Posterior vena cava (tissue), 2 donors: ENCODE measurements at places on chromosomes 1 and 21. TPM values are rescaled to one million over a fixed set of nuclear protein-coding genes. Genes with fewer than 3 reads are reported as not detected.

DNA sequence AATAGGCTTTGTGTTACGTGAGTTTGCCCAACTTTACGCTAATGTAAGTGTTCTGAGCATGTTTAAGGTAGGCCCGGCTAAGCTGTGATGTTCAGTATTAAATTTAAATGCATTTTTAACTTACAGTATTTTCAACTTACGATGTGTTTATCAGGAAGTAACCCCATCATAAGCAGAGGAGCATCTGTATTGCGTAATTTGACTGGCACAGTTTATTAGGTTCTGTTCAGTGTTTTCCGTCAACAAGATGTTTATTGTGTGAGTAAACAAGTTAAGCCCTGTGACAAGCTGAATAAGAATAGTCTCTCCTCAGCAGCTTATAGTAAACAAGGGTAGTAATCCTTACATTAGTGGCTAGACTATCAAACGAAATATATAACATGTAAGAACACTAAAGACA is 27.2 kb upstream of the SHISA4 start:
- no peak for DNase-seq

CENPF gene
- total RNA-seq, result 0.52 TPM

GRCh38 chr21:45975020-45975666 is 6.4 kb upstream of the COL6A1 start:
- DNase-seq, result peak; percentile 85

DNA sequence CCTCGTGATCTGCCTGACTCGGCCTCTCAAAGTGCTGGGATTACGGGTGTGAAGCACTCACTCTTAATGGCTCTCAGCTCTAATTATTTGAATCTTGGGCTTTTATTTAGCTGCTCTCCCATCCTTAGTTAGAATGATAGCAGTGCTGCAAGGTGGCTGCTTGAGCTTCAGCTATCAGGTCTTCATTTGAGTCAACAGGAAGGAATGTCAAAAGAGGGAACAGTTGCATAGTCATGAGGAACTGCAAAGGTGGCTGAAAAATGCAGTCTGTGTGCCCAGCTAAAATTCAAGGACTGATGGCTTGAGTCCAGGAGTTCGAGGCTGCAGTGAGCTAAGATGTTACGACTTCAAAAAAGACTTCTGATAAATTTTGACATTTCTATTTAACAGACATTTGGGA is 55.6 kb downstream of the UCK2 start:
- no peak for DNase-seq

ANGPTL3 gene
- not detected for total RNA-seq

- DNase-seq, result no peak
These were observed 390.4 kb downstream of the TGFB2 start for GRCh38 chr1:218735436-218736032.

DNA sequence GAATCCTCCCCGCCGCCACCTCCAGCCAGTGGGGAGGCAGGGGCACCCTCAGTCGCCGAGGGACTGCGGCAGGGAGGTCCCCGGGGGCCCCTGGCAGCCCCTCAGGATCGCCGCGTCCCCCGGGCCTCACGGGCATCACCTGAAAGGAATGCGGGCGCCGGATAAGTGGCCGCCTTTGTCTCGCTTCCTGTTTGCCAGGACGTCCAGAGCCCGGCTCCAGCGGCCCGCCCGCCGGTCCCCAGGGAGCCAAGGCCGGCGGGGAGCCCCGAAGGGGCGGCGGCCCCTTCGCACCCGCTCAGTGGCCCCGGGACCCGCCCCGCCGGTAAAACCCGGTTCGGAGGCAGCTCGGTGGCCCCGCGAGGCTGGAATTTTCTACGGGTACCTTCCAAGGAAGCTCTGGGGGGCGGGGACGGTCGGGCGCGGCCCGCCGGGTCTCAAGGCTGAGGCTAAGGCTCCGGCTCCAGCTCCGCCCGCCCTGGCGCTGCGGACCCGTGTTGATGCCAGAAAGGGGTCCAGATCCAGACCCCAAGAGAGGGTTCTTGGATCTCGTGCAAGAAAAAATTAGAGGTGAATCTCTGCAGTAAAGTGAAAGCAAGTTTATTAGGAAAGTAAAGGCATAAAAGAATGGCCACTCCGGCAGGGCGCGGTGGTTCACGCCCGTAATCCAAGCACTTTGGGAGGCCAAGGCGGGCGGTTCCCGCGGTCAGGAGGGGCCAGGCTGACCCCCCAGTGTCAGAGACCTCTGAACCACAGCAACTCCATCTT is 12.6 kb downstream of the TINAGL1 start:
- peak; percentile 84 for DNase-seq

CGN gene
- 0.29 TPM for total RNA-seq

NBPF26 gene
- 30.2 TPM for total RNA-seq

DNA sequence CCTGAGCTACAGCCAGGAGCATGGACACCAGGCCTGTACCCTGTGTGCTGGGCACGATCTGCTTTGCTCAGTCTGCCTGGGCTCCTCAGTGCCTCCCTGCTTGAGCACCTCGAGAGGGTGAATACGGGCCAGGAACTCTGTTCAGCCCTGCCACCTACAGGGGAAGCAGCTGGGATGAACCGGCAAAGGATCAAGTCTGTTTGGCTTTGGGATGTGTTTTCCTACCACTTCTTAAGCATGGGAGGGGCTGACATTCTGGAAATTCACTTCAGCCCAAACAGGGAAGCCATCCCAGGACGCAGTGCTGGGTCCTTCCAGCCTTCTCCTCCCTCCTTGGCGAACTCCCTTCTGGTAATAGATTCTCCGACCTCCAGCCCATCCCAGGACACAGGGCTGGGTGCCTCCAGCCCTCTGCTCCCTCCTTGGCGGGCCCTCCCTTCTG is 55.8 kb upstream of the SELENON start:
- peak; percentile 86 for DNase-seq

DNA sequence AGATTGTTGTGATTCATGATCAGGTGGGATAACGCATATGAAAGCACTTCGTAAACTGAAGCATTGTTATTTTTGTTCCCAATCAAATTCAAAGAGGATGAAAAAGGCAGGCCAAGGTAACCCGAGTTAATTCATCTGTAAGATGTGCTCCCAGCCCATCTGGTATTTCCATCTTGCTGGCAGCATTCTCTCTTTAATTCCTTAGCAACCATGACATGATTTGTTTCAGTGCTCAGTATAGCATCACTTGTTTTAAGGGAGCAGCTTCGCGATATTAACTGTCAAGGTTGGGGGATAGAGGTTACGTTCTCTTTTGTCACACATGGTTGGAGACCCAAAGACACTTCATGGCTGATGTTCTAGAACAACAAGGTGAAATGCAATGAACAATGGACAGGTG is 6.4 kb downstream of the TSPAN2 start:
- no peak for DNase-seq

DNA sequence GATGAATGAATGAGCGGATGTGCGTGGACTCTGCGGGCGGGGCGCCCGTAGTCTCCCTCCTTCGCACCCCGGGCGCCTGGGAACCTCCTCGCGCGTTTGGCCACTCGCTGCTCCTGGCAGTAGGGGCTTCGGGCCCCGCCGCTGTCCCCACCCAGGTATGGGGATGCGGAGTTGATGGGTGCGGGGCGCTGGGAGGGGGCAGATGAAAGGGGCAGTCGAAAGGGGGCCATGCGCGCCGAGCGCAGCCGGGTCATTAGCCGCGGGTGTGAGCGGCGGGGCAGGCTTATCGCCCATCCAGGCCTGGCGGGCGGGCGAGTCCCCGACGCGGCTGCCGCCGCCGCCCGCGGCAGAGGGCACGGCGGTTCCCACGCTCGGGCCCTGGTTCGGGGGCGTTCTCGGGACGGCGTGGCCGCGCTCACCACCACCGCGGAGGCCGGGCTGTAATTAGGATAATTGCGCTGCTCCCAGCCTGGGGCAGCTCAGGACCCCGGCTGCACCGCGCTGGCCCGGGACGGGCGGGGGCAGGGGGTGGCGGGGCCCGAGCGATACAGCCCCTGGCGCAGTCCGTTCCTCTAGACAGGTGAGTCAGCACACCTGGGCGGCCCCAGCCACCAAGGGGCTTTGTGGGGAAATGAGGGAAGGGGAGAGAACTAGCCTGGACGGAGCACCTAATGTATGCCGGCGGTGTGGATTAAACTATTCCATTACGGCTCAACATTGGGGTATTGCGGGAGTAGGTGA is 22.1 kb upstream of the CITED4 start:
- DNase-seq, result no peak

- peak; percentile 86 for DNase-seq
These were observed 653 bp upstream of the IFFO2 start for GRCh38 chr1:18957136-18957521.

- no peak for DNase-seq
These were observed 1.9 kb downstream of the UTP25 start for GRCh38 chr1:209829716-209830115.

RNF186 gene
- total RNA-seq, result not detected

DNA sequence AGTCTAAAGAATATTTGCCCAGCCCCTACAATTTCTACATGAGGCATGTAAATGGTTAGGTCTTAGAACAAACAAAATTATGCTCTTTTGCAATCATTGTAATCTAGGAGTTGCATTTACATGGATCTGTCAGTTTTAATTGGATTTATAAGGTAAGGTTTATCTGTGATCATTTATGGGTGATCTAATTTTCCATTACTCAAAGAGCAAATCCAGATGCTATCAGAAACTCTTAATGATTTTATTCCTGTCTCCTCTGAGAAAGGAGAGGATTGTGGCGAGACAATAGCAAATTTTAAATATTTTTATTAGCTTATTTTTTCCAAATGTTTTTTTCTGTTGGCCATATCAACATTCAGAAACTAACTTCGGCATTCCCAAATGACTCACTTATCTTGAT is 14.2 kb upstream of the NEGR1 start:
- DNase-seq, result no peak

DNA sequence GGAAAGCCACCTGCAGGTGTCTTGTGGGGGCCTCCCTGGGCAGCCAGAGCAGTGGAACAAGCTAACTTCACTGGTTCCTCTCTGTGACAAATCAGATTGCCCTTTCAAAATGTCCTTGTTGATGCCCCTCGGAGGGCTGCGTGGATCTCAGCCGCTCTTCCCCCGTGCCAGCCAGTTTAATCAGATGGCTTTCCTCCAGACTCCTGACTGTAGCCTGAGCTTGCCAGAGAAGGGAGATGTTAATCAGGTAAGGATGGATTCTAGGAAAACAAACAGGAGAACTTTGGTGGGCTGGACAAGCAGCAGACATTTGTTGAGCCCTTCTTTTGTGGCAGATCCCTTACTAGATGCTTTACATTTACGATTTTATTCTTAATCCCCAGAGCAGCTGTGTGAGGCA is 88.2 kb downstream of the DMRTA2 start:
- no peak for DNase-seq
